ENCODE measurements at places on chromosomes 1 and 21.

DNA sequence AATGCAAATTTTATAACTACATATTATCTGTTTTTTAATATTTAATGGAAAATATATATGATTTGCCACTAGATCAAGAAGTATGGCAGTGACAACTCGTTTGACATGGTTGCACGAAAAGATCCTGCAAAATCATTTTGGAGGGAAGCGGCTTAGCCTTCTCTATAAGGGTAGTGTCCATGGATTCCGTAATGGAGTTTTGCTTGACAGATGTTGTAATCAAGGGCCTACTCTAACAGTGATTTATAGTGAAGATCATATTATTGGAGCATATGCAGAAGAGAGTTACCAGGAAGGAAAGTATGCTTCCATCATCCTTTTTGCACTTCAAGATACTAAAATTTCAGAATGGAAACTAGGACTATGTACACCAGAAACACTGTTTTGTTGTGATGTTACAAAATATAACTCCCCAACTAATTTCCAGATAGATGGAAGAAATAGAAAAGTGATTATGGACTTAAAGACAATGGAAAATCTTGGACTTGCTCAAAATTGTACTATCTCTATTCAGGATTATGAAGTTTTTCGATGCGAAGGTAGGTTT lies 556 bp downstream of the IFI44 start:
- DNase-seq: no peak

DNA sequence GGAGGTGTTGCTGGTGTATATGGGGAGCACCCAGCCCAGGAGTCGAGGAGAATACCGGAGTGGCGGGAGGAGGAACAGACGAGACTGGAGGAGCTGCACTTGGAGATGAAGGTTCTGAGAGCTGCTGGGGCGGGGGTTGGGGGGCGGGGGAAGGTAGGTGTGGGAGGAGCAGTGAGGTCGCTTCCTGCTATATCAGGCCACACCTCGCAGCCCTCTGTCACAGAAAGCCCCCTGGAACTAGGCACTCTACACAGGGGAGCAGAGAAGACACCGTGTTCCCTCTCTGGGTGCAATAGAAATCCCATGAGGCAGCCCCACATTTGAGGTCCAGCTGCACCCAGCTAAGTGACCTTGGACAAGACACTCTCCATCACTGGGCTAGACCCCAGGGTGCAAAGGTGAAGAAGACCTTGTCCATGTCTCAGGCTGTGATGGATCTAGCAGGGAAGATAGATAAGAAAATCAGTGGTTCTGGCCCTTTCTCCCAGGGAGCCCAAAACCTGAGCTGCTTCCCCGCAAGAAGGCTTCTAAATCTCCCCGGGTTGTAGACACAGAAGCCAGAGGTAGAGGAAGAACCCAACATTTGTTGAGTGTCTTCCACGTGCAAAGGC lies 155.8 kb upstream of the EDN2 start:
- no peak for DNase-seq

DNA sequence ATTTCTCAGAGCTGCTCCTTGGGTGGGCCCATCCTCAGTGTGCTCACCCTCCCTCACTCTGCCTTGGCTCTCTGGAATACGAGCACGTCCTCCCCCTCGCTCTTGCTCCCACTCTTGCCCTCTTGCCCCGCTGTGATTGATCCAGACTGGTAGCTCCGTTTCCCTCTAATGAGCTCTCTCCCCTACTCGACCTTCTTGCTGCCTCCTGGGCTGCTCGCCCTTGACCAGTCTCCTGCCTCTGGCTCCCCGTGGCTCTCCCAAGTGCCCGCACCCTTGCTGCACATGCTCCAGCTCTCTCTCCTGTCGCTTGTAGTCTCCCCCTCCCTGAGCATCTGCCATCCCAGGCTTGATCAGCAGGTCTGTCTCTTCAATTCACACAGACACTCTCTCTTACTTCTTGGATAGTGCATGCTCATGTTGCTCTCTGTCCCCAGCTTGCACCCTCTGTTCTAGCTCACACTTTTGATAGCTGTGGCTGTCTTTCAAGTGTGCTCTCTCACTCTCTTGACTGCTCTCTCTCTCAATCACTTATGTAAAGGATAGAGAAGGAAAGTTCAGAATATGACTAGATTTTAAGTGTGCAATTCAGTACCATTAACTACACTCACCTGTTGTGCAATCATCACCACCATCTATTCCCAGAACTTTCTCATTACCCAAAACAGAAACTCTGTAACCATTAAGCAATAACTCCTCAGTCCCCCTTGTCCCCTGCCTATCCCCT lies 51.1 kb downstream of the PHC2 start:
- DNase-seq: no peak

- DNase-seq: no peak
Measured at GRCh38 chr21:35179990-35180540, 131.0 kb upstream of the RUNX1 start.

- DNase-seq: no peak
Measured at GRCh38 chr1:96048572-96049212, 672.9 kb upstream of the PTBP2 start.

DNA sequence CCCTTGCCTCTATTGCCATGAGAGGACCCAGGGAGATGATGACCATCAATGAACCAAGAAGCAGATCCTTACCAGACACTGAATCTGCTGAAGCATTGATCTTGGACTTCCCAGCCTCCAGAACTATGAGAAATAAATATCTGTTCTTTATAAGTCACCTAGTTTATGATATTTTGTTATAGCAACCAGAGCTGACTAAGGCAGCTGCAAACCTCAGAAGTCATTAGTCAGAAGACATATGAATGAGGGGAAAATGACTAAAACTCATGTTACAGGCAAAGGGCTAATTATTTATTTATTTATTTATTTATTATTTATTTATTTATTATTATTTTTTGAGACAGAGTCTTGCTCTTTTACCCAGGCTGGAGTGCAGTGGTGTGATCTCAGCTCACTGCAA lies 321.1 kb downstream of the TGFB2 start:
- DNase-seq: no peak

GRCh38 chr21:32330784-32331311 lies 32.2 kb downstream of the MRAP start:
- no peak for DNase-seq

DNA sequence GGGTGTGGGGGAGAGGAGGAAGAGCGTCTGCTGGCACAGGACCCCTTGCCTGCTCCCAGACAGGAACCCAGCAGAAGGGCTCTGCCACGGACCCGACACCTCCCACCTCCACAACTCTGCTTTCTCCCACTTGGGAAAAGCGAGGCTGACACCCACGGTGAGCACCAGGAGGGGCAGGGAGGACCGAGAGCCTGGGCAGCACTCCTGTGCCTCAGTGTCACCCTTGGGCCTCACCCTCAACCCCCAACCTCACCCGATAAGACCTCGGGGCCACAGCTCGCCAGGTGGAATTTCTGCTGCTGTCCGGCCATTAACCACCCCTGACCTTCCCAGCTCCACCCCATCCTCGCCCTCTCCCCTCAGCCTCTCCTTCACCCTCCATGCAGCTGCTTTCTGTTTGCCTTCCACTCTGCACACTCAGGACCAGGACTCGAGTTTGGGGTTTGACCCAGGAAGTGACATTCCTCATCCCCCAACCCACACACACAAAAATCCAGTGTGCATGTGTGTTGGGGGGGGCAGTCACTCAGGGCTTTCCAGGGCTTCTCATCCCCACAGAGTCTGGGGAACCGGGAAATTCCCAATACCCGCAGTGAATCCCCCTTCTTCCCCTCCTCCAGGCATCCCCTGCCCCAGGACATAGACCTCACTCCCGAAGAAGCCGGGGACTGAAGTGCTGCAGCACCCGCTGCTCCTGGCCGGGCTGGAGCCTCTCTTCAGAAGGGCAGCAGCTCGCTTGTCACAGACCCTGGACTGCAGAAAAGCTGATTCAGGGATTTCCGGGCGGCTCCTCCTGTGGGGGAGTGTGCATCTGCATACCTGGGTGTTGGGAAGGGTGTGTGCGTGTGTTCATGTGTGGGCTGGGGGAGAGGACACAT lies 65.8 kb downstream of the SYT2 start:
- DNase-seq: no peak

DNA sequence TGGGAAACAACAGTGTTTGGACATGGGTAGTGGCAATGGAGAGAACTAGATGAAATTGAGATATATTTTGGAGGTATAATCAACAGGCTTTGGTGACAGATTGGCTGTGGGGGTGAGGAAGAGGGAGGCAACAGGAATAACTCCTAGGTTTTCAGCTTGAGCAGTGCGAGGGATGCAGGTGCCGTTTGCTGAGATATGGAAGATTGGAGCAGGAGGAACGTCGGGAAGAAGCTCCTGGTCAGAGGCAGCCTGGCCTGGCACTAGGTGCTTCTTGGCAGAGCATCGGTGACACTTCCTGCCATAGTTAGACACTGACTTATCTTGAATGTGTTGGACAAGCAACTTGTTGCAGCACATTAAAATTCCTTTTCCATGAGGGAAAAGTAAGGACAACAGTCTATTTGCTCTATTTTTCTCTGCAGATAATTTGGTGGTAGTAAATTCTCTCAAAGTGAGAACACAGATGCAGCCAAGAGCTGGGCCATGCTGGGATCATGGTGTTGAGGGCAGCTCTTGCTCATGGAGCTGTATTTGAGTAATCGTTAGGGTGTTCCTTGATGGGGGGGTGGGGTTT lies 21.5 kb upstream of the MYSM1 start:
- DNase-seq: no peak

- no peak for DNase-seq
Measured at GRCh38 chr1:41367288-41367642, 6.0 kb downstream of the FOXO6 start.

DNA sequence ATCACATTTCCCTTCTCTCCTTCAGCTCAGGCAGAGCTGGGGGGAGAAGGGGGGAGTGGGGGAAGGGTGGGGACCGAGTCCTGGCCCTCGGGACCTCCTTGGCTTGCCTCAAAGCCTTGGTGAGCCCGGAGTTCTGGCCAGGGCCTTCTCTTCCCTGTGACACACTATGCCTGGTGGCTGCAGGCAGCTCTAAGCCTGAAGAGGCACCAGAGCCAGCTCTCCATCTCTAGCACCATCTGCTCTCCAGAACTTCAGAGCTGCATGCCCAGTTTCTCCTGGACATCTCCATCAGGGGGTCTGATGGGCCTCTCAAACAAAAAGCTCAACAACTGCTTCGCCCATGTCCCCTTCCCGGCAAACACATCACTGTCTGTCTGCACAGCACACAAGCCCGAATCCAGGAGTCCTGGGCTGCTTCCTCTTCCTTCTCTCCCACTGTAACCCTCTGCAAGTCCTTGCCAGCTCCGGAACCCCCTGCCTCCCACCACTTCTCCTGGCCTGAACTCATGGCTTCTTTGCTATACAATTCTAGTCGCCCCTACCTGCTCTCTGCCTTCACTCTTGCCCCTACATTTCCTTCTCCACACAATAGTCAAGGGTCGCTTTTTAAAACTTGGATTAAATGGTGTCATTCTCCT lies 26.5 kb downstream of the KIAA1614 start:
- DNase-seq: no peak

DNA sequence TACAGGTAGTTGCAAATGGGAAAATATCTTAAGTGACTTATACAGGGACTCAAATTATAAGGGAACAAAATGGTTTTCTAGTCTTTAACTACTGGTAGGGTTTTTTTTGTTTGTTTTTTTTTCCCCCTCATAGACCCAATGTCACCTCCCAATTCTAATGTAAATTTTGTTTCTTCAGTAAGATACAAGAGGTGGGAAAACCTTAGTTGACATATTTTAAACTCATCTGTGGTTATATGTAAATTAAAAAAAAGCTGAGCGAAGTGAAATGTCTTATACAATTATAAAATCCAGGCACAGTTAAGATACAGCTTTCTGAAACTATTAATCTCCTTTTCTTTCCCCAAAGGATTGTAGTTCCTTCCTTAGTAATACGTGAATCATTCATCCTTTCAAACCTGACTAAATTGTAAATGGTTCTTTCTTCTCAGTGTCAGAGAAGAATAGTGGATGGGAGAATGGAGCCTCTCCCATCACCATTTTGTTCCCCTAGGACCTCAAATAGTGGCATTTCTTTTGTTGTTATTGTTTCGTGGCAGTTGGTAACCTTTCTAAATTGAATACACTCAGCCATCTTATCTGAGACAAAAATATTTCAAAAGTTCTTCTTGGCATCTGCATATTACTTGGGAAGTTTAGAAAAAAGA lies 11.2 kb downstream of the TSEN15 start:
- DNase-seq: no peak

GRCh38 chr1:243470502-243470901 lies 214.7 kb downstream of the SDCCAG8 start:
- DNase-seq: no peak

- no peak for DNase-seq
Measured at GRCh38 chr1:114462341-114462740, 48.7 kb downstream of the TRIM33 start.

GRCh38 chr1:117339866-117340700 lies 27.2 kb upstream of the MAN1A2 start:
- no peak for DNase-seq

DNA sequence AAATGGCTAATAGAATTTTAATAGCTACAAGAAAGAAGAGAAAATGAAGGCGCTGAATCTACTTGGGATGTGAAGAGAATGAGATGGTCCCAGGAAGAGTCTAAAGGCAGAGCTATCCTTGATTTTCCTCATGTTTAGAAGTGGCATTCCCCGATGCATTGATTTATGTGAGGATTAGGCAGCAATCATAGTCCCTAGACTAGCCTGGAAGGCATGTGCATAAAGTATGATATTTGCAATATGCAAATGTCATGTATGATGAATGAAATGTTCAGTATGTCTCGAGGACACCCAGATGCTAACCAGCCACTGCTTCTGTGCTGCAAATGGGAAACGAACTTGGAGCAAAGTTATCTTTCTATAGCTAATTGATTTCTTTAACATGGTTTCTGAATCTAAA lies 641.5 kb upstream of the PLXNA2 start:
- no peak for DNase-seq

- peak; percentile 80 for DNase-seq
Measured at GRCh38 chr1:151993734-151994496, at the start of gene S100A10. TSS of gene S100A10 (minus strand) at chr1:151993859. CDS start at chr1:151986230, 7,629 bp downstream.

- no peak for DNase-seq
Measured at GRCh38 chr21:40531431-40532110, 315.4 kb downstream of the DSCAM start.

- no peak for DNase-seq
Measured at GRCh38 chr1:112391603-112391940, 4.4 kb upstream of the CTTNBP2NL start.

DNA sequence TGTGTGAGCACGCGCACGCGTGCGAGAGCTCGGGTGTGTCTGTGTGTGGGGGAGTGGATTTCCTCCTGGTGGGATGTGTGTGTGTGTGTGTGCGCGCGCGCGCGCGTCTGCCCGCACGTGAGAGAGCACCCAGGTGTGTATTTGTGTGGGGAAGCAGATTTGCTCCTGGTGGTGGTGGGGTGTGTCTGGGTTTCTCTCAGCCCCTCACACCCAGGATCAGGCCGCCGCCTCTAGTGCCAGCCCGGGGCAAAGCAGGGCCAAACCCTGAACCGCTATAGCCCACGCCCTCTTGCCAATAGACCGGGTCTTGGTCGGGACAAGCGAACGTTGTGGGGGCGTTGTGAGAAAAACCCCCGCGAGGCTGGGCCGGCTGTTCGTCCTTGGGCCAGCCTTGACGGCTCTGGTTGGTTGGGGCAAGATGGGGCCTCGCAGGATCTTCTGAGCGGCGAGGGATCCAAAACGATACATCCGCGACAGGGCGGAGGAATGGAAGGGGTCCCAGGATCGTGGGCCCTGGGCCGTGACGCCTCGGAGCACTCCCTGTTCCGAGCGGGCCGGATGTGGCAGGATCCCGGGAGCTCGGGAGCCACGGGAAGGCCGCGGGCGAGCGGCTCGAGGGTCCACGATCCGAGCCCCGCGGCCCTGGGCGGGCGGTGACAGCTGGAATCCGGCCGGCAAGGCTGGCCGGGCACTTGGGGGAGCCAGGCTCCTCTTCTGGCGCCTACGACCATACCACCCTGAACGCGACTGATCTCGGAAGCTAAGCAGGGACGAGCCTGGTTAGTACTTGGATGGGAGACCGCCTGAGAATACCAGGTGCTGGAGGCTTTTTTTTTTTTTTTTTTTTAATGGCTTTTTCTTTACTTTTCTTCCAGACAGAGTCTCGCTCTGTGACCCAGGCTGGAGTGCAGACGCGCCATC lies 68.2 kb downstream of the RNF187 start:
- peak; percentile 47 for DNase-seq

All from ecto neural progenitor cell (in vitro differentiated cells).